ENCODE measurements at places on chromosomes 7 and 10.

- DNase-seq: no peak
These were observed 88.4 kb downstream of the ABCA13 start for GRCh38 chr7:48259463-48260280.

- DNase-seq: peak; percentile 59
These were observed 94.3 kb upstream of the AGBL3 start for GRCh38 chr7:134891696-134892678.

GRCh38 chr10:129063212-129063611 lies 403.8 kb upstream of the MGMT start:
- DNase-seq: no peak

- no peak for DNase-seq
These were observed 139.5 kb upstream of the ADAM12 start for GRCh38 chr10:126527645-126528314.

DNA sequence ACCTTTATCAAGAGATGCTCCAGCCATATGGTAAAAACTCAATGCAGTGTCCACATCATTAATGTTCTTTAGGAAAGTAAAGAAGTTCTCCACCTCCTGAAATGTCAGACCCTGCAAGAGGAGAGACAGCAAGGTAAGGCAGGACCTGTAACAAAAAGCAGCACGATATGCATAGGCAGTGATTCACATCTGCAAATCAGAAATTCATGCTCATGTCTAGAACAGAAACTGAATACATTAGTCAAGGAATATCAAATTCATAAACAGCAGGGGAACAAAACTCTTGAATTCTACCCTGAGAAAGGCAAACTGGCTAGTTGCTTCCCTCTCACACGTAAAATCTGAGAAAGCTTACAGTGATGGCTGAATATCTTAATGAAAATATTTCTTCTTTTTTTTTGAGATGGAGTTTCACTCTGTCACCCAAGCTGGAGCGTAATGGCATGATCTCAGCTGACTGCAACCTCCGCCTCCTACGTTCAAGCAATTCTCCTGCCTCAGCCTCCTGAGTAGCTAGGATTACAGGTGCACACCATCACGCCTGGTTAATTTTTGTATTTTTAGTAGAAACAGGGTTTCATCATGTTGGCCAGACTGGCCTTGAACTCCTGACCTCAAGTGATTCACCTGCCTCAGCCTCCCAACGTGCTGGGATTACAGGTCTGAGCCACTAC lies 53.3 kb upstream of the DNAJB12 start:
- DNase-seq: no peak

DNA sequence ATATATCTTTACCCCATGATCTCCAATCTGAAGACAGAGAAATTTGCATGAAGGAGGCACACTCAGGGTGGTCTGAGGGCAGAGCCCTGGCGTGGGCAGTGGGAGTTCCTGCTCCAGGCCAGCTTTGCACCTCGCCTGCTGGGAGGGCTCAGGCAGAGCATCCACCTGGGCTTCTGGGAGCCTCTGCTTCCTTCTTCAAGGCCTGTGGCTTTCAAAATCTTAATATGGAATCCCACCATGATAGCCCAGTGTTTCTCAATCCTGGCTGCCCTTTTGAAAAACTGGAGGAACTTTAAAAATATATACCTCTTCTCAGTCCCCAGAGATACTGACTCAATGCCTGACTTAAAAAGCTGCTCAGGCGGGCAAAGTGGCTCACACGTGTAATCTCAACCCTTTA lies 36.7 kb upstream of the PSAP start:
- no peak for DNase-seq

- DNase-seq: no peak
These were observed 15.6 kb downstream of the ELN start for GRCh38 chr7:74043523-74043951.
